NCI-H226 (cell line): ENCODE measurements at places on chromosomes 7 and 10.

DNA sequence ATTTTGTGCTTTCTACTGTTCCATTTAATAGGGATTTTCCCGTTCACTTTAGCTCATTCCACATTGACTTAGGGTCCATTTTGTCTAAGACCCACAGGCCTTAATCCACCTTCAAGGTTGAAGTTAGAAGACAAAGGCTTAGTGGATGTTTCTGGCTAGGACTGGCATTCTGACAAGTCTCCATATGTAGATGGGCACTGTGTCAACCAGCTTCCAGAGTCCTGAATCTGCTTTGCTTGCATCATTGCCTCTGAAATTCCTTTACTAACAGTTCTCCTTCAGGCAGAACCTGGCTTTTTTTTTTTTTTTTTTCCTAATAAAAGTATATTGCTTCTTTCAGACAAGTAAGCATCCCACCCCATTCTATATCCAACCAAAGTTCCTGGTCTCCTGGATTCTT lies 69.6 kb upstream of the PDCD4 start:
- peak; percentile 42 for DNase-seq

GRCh38 chr10:7475939-7476338 lies 65.1 kb upstream of the SFMBT2 start:
- no peak for DNase-seq

GRCh38 chr7:31529103-31529502 lies 15.2 kb downstream of the ITPRID1 start:
- no peak for DNase-seq

- DNase-seq: no peak
Observed at GRCh38 chr7:39623732-39624441, 515 bp downstream of the RALA start.

- DNase-seq: no peak
Observed at GRCh38 chr10:102467971-102468438, 16.7 kb upstream of the C10orf95 start.

- DNase-seq: no peak
Observed at GRCh38 chr7:37349979-37350590, 98.6 kb downstream of the ELMO1 start.

GRCh38 chr7:158075633-158076001 lies 512.0 kb downstream of the PTPRN2 start:
- DNase-seq: no peak

GRCh38 chr7:77866370-77866769 lies 67.8 kb downstream of the PHTF2 start:
- DNase-seq: peak; percentile 8

DNA sequence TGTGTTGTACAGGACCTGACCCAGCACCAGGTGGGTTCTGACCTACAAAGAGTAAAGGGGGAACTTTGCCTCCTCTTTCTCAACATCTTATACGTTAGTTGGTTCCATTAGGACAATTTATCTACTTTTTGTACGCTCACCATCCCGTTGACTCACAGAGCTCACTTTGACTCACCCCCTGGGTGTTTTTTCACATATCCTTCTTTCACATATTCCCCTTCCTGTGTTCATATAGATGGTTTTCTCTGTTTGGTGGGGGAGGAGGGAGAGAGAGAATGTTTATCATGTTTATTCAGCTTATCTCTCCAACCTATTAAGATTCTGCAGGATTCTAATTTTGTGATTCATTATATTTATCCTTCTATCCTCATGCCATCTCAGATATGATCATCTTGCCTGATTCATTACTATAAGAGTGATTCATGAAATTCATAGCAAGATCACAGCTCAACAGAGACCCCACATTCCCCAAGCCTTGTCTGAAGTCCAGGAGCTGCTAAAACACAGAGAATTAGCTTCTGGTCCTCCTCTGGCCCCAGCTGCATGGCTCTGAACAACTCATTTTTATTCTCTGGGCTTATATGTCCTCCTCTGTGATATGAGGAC lies 37.2 kb downstream of the PRSS2 start:
- DNase-seq: peak; percentile 81

GRCh38 chr10:131802156-131802915 lies 98.5 kb upstream of the PPP2R2D start:
- DNase-seq: no peak

GRCh38 chr10:50506861-50507573 lies 116.7 kb downstream of the SGMS1 start:
- DNase-seq: no peak

- DNase-seq: no peak
Observed at GRCh38 chr7:73504017-73504416, 18.1 kb downstream of the BAZ1B start.

DNA sequence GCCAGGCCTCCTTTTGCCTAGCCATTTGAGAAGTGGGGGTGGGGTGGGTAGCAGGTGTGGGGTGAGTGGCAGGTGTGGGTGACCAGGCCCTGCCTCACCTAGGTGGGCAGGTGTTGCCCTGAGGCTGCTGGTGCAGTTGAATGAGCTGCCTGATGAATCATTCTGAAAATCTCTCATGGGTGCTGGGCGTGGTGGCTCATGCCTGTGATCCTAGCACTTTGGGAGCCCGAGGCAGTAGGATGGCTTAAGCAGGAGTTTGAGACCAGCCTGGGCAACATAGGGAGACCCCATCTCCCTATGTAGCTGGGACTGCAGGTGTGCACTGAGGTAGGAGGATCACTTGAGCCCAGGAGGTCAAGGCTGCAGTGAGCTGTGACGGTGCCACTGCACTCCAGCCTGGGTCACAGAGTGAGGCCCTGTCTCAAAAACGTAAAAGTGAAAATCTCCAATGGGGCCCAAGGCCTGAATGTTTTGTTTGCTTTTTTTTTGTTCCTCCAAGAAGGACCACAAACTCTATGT lies 17.7 kb downstream of the TSPAN14 start:
- DNase-seq: peak; percentile 67

DNA sequence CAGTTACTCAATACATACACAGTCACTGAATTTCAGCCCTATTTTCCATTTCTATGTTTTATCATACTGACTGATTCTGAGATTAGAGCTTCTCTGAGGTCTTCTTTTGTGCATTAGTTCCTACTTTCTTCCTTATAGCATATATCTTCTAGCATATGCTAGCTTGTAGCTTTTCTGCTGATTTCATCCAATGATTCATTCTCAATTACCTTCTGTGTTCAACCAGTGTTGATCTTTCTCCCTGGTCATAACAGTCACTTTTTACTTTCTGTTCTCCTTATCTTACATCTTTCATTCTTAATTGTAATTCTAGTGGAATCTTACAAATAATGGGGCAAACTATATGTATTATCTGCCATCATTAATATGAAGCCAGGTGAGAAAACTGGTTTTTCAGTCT lies 159.5 kb upstream of the HGF start:
- peak; percentile 22 for DNase-seq

DNA sequence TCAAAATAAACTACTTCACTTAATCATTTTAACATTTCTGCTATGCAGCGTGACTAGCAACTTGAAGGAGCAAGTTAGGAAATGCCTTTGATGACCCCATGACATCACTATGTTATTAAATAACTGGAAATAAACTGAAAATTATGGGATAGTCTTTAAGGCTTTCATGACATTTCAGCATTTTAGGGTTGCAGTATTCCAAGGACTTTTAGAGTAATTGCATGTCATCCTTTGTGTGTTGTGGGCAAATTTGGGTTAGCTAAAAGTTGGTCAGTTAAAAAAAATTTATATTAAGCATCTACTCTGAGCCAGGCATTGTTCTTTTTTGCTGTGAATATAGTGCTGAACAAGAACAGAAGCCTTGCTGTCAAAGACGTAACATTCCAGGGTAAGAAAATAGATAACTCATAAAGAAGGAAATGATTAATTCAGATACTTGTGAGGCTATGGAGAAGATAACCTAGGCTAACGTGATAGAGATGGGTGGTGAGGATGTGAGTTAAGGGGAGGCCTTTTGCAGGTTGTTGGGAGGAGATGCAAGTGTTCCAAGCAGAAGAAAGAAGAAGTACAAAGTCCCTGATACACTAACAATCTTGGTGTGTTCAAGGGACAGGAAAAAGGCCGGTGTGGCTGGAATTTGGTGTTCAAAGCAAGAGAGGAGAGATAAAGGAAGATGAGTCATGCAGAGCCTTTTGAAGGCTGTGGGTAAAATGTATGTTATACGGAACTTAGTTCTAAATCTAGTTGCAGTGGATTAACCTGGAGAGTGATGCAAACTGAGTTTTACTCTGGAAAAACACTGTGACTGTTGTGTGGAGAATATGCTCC lies 610.2 kb downstream of the AUTS2 start:
- peak; percentile 74 for DNase-seq

DNA sequence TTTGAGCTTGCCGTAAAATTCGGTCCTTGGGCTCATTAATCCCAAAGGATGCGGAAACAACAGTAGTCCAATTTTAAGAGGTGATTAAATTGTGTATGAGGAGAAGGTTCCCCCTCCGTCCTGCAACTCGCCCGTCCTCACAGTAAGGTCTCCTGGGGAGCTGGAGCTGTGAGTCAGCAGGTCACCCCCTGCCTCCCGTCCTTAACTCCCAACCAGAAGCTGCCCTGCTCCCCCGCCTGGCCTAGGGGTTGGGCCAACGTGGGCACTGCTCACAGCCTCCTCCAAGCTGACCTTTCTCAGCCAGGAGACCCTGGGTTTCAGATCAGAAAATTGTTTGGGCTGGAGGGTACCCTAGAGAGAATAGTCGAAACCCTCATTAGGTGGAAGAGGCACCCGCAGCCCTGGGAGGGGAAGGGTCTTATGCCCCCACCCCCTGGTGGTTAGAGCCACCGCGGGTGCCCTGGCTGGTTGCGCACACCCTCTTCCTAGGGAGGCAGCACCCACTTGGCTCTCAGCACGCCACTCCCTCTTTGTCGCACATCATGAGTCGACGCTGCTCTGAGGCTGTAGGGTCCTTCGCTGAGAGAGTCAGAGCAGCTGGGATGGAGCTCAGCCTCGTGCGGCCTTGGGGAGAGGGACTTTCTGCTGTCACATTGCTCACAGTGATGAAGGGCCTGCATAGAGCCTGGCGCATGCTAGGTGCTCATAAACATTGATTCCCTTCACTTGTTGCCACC lies 131.2 kb downstream of the TACC2 start:
- no peak for DNase-seq

- DNase-seq: no peak
Observed at GRCh38 chr10:110304394-110304779, 333 bp downstream of the SMNDC1 start.

- no peak for DNase-seq
Observed at GRCh38 chr10:44339218-44339617, 45.7 kb downstream of the CXCL12 start.

DNA sequence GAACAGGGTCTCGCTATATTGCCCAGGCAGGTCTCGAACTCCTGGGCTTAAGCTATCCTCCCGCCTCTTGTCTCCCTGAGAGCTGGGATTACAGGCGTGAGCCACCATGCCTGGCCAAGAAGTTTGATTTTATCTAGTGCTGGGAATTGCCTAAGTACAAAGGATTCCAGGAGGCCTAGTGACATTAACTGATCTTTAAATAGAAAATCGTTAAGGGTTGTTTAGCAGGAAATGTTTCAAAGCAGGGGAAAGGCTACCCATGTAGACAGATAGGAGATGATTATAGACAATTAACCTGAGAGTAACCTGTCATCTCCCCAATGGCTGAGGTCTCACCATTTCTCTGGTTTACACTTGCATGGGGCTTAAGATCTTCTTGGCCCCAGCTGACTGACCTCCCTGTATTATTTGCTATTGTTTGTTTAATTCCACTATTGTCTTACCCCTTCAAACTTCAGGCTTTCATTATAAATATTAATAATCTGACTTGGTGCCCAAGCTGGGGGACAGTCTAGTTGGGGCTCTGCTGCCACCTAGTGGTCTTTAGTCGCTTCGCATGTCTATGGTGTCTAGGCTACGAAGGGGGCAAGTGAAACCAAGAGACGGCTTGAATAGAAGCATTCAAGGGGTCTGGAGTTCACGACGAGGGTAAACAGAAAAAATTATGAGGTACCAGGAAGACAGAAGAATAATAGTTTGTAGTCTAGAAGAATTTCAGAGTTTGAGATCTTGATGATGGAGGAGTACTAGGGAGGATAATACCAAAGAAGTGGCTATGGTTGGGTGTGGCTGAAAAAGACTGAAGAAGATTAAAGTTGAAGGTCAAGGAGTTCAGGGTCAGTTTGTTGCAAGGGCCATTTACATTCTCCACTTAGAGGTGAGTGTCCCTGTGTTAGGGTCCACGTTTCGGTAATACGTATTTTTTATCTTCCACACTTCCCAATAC lies 40.4 kb upstream of the BPGM start:
- no peak for DNase-seq

- DNase-seq: peak; percentile 74
Observed at GRCh38 chr7:85186521-85187241, at the start of gene SEMA3D. Gene SEMA3D, minus strand, starts transcription at chr7:85187056. Its CDS starts 65,165 bp downstream, at chr7:85121891.

DNA sequence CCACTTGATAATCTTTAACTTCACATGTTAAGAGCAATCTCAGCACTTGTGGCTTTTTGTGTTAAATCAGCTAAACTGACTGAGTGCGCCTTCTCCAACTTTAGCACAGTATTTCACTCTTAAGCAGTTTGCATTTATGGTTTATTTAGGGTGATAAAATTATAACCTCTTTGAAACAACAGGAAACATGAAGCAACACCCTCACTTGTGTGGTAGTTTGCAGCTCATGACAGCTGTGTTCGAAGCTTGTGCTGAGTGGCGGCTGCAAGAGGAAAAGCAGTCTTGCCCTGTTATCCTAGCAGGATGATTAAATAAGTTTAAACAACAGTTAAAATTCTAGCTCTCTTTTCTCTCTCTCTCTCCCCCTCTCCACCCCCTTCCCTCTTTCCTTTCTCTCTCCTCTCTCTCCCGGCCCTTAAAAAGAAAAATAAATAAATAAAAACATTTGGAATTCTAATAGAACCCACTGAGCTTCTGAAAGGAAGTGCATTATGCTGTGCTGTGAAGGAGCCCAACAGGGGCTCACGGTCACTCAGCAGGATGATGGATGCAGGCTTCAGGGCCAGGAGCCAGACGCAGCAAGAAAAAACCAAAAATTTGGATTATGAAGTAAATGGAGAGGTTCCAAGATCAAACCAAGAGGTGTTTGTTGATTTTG lies 25.2 kb downstream of the OGDH start:
- DNase-seq: no peak

DNA sequence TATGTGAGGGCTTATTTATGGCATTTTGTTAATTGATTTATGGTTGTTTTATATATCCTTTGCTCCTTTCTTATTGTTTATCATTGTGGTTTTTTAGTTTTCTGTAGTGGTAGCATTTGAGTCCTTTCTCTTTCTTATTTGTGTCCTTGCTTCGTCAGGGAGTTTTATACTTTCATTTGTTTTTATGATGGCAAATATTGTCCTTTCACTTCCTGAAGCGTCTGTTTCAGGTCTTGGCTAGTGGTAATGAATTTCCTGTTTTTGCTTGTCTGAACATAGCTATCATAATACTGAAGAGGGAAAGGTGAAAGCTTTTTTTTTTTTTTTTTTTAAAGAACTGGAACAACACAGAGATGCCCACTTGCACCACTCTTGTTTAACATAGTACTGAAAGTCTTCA lies 228.2 kb downstream of the ATRNL1 start:
- no peak for DNase-seq

- DNase-seq: peak; percentile 21
Observed at GRCh38 chr7:158495786-158496185, 91.8 kb downstream of the PTPRN2 start.

GRCh38 chr10:121058082-121058481 lies 206.9 kb downstream of the WDR11 start:
- no peak for DNase-seq

DNA sequence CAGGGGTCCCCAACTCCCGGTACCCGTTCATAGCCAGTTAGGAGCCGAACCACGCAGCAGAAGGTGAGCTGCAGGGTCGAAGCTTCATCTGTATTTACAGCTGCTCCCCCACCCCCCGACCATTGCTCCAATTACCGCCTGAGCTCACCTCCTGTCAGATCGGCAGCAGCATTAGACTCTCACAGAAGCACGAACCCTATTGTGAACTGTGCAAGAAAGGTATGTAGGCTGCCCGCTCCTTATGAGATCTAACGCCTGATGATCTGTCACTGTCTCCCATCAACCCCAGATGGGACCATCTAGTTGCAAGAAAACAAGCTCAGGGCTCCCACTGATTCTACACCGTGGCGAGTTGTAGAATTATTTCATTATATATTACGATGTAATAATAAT lies 14.6 kb upstream of the AZGP1 start:
- DNase-seq: no peak
